ENCODE measurements at places on chromosomes 7 and 10.
A peak's percentile ranks its signal among the peaks of the same experiment; 100 is the strongest.

- DNase-seq: no peak
These were observed 12.8 kb downstream of the MEIG1 start for GRCh38 chr10:14971867-14972448.

GRCh38 chr10:65571011-65571570, 1354.7 kb upstream of the LRRTM3 start:
- no peak for DNase-seq

- DNase-seq: no peak
These were observed 30.8 kb downstream of the ZNF12 start for GRCh38 chr7:6675807-6676405.

- peak; percentile 55 for DNase-seq
These were observed 24.6 kb upstream of the ZMIZ1 start for GRCh38 chr10:79044036-79044632.

GRCh38 chr7:65744406-65744805, 128.5 kb upstream of the VKORC1L1 start:
- no peak for DNase-seq

Measured in left forelimb (tissue), 1 donor.